ENCODE measurements at places on chromosomes 1 and 21.
A peak's percentile ranks its signal among the peaks of the same experiment; 100 is the strongest.

DNA sequence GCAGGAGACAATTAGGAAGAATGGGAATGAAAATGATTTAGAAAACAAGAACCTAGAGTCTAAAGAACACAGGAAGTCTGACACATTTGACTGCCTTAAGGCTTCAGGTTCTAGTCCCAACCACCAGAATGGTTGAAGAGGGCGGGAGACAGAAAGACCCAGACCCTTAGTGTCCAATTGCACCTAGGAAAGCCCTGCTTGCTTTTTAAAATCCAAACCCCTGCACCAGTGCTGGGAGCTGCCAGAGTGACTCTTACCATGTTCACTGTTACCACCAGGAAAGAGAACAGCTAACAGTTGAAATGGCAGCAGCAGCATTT lies 265 bp downstream of the CD1B start:
- no peak for DNase-seq

GRCh38 chr1:221683681-221684080 lies 58.2 kb downstream of the DUSP10 start:
- no peak for DNase-seq

DNA sequence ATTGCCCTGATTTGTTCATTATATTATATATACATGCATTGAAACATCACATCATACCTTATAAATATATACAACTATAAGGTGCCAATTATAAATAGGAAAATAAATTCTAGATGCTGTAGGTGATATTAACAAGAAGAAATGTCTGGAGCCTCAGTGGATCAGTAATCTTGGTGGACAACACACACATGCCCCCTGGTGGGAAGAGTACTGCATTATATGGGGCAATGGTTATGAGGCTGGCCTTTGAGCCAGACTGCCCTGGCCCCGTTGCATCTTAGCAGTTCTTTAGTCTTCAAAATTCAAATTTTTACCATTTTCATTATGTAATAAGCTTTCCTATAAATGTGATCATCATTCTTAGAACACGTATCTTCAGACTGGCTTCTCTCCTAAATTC lies 335.0 kb upstream of the GREM2 start:
- DNase-seq: no peak

DNA sequence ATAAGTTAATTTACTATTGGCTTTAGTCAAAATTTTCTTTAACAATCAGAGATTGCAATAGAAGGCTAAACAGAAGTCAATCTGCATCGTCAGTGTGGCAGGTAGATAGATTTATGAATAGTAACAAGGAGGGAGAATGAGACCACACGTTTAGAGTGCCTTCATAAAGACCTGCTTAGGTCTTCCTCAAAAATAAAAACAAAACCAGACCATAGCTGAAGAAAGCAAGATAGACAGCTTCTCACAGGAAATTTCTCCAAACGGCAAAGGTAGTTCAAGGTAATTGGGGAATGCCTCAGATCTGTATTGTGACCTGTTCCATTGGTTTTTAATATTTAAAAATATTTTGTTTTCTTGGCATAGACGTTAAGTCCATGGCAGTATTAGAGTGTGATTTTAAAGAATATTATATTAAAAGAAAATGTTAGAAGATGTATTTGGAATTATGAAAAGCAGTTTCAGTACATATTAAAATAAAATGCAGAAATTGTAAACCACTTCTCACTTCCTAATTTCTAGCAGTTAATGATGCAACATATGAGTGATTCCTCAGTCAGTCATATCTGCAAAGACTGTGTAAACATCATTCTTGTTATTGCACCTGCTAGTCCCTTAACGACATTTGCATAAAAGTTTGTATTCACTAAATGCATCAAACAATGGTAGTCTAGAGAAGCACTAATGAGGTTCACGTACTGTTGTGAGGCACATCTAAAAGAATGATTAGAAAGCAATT lies 278.0 kb downstream of the HLX start:
- DNase-seq: peak; percentile 88

DNA sequence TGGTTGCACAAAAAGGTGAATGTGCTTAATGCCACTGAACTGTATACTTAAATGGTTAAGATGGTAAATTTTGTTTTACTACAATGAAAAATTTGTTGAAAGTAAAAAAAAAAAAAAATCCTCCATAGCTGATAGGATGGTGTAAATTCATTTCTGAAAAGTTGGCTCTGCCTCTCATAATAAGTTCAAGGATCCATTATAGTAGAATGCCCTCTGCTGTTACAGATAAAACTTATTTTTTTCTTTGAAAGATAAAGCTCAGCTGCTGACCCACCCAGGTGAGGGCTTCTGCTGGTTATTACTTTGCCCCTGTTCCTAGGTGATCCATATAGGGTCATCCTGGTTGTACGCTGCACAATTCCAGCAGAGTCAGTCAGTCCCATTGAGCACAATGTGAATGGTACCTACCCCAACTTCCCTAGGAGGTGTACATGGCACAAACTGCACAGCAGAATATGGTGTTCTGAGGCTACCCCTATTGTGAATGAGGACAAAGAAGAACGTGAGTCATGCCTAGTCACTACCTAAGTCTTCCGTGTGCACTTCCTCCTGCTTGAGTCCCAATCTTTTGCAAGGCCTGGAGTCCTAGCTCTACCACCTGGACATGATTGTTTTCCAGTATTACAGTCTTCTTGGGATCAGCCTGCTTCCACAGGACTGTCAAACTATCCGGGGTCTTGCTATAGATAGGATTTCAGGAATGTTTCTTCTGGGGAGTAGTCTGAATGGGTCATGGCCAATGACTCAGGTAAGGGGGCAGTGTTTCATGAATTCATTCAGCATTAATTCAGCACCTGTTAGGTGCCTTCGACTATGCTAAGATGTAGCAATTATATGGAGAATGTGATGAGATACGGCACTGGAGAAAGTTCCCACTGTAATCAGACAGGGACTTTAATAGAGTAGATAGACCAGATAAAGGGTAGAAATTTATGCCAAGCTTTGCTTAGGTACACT lies 20.8 kb upstream of the CD5L start:
- no peak for DNase-seq

DNA sequence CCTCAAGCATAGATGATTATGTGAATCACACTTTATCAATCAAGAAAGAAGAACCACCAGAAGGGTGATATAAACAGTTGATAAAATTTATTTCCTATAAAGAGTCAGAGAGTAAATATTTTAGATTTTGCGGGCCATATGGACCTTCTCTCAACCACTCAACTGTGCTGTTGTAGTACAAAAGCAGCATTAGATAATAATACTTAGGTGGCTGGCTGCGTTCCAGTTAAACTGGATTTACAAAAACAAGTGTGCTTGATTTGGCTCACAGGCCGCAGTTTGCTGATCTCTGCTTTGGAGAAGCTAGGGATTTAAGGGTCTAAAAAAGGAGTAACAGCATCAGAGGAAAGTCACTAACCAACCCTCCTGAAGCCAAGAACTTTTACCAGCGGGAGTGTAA lies 1406.0 kb downstream of the KCNT2 start:
- no peak for DNase-seq

GRCh38 chr21:33201956-33202355 lies 27.8 kb upstream of the IFNAR2 start:
- DNase-seq: no peak

DNA sequence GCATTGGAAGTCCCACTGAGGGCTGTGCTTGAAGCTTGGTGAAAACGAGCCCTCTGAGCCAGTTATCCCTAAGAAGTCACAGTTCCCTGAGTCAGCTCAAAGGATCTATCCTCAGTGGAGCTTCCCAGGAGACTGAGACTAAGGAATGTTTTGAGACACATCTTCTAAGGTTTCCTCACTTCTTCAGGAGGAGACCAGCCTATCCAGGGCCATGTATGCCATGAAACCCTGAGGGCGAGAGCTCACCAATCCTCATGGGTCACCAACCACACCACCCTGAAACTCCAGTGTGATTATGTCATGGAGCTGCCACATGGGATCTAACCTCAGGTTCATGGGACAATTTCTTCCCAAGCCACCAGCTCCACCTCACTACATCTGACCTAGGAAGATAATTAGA lies 7.6 kb upstream of the TIE1 start:
- no peak for DNase-seq

- no peak for DNase-seq
Observed at GRCh38 chr1:173474097-173474779, 2.9 kb upstream of the PRDX6 start.

DNA sequence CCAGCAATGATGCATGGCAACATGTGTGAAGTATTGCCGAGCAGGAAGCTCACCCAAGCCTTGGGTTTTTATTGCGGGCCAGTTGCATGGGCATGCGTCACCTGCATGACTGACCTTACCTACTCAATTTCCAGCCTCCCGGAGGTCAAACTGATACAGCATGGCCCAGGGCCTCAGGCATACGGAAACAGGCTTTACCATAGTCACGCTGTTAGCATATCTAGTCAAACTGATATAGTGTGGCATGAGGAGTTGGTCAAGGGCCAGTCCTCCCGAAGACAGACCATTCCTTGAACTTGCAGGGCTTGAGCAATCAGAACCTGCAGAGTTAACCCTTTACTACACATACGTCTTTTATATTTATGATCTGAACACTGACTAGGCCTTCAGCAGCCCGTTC lies 6.4 kb upstream of the DUSP12 start:
- DNase-seq: no peak

- DNase-seq: no peak
Observed at GRCh38 chr1:87150143-87150542, 178.5 kb upstream of the LMO4 start.

- peak; percentile 83 for DNase-seq
Observed at GRCh38 chr1:28091043-28091781, 2.8 kb upstream of the EYA3 start.

- DNase-seq: no peak
Observed at GRCh38 chr1:116203181-116203723, 92.1 kb downstream of the MAB21L3 start.

- peak; percentile 39 for DNase-seq
Observed at GRCh38 chr1:155086128-155086741, 7.6 kb downstream of the EFNA3 start.
